Muscle of leg (tissue), 16 donors: ENCODE measurements at places on chromosomes 4 and X. TPM values are rescaled to one million over a fixed set of nuclear protein-coding genes. Genes with fewer than 3 reads are reported as not detected.

The ZNF185 gene
- 18.3 TPM for total RNA-seq

The F9 gene
- not detected for total RNA-seq

The TMEM271 gene
- total RNA-seq, result 0.04 TPM

The DCAF12L1 gene
- total RNA-seq, result 1.8 TPM

GRCh38 chr4:89242216-89242615 lies 65.4 kb downstream of the GPRIN3 start:
- DNase-seq, result peak; percentile 76

- no peak for DNase-seq
Observed at GRCh38 chr4:156754832-156755570, 216.6 kb downstream of the PDGFC start.

GRCh38 chrX:110180928-110181310 lies 137.0 kb downstream of the AMMECR1 start:
- DNase-seq, result peak; percentile 33

DNA sequence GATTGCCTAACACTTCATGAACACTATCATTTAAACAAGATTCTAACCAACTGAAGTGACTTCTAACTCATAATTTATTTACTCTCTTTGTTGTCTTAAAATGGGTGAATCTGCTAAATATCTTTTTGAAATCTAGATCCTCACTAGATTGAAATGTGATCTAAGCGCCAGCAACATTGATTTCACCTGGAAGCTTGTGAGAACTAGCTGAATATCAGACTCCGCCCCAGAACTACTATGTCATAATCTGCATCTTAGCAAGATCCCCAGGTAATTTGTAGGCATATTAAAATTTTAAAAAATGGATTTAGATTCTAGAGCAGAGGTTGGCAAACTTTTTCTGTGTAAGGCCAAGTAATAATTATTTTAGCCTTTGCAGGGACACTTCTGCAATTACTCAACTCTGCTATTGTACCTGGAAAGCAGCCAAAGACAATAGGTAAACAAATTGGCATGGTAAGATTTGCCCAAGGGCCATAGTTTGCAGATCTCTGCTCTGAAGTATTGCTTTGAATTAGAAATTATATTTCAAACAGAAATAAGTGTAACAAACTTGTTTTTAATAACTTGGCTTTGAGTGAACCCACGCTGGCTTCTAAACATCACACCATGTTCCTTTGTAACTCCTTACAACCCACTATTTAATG lies 121.5 kb downstream of the REELD1 start:
- DNase-seq, result no peak

- no peak for DNase-seq
Observed at GRCh38 chr4:153611679-153612078, 72.4 kb upstream of the TLR2 start.

DNA sequence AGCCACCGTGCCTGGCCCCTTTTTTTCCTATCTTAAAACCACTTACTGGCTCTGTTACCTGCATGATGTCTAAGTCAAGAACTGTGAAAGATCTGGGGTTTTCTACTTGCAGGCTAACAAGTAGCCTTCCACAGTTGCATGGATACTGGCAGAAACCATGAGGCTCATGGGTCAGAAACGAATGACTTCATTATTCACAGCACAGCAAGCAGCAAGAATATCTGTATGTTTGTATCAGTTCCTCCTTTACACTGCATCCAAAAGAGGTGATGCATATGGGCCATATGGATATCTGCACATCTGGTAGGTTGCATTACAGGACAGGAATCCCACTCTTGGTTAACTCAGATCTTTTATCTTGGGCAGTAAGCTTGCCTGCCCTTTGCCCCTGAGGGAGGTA lies 154.9 kb upstream of the NUDT6 start:
- no peak for DNase-seq

GRCh38 chr4:61507091-61507490 lies 307.0 kb downstream of the ADGRL3 start:
- peak; percentile 33 for DNase-seq

DNA sequence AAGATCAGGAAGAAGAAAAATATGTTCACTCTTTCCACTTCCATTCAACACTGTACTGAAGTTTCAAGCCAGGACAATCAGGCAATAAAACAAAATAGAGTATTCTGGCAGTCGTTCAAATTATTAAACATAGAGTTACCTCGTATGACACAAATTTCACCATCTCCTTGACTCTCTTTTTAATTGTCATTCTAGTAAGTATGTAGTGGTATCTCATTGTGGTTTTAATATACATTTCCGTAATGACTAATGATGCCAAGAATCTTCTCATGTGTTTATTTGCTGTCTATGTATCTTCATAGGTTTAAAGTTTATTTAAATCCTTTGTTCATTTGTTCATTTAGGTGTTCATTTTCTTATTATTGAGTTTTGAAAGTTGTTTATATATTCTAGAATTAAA lies 352.2 kb downstream of the IDS start:
- no peak for DNase-seq

DNA sequence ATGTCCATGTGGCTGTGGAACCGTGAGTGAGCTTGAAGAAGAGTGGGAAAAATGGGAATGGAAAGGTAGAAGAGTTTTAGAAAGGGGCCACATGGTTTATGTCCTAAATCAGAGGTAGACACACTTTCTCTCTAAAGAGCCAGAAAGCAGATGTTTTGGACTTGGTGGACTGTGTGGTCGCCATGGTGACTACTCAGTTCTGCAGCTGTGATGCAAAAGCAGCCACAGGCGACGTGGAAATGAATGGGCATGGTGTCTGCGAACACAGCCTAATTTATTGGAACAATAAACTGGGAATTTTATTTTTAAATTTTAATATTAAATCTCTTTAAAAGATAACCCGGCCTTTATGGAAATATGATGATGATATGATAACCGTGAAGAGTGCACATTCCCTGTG lies 386.0 kb upstream of the FAT1 start:
- peak; percentile 19 for DNase-seq

- no peak for DNase-seq
Observed at GRCh38 chr4:116217781-116218180, 867.6 kb downstream of the TRAM1L1 start.

DNA sequence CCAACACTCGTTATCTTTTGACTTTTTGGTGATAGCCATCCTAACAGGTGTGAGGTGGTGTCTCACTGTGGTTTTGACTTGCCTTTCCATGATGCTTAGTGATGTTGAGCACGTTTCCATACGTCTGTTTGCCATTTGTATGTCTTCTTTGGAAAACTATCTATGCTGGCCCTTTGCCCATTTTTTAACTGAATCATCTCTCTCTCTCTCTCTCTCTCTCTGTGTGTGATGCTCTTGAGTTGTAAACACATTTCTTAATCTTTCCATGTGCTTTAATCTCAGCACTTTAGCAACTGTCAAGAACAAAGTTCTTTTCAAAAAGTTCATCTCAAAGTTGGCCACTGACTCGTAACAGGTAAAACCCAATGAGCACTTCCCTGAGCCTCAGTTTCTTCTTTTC lies 10.5 kb downstream of the SORBS2 start:
- DNase-seq, result no peak
